ENCODE measurements at places on chromosomes 6 and 20.

GRCh38 chr6:31831350-31832215 lies 4.0 kb downstream of the HSPA1B start:
- no peak for DNase-seq

DNA sequence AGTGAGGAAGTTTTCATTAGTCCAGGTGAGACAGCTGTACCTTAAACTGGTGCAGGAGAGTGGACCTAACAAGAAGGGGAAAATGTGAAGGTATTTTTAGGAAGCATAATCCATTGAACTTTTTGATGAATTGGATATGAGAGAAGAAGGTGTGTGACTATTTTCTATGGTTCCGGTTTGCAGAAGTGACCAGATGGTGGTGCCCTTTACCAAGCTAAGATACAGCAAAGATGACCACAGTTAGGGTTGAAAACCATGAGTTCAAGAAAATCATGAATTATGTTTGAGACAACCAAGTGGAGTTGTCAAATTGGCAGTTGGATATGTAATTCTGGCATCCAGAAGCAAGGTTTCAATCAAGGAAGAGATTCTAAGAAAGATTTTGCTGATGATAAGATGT lies 61.9 kb upstream of the NRSN1 start:
- DNase-seq = no peak

DNA sequence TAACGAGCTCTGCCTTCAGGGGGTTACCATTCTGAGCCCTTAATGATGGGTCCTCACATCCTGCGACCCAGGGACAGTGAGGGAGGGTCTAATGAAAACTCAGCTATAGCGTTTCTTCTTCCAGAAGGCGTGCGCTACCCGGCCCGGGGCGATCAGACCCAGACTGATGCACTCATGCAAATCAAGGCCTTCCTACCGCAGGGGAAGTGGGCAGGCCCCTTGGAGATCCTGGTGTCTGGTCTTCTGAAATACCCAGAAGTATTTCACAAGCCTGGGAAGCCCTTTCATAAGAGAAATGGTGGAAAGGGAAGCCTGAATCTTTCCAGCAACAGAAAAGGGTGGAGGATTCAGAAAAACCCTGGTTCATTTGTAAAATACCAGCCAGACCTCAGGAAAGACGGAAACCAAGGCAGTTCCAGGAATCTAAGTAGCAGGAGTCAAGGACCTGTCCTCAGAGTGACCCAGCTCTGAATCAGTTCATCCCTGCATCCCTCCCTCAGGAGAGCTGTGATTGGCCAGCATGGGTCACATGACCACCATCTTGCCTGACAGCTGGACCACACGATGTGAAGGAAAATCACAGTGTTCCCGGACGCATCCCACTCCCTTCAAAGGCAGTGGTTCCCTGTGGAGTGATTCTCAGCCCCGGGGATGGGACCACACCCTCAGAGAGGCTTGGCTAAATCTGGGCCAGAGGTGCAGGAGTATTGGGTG lies 12.7 kb downstream of the BFSP1 start:
- no peak for DNase-seq

DNA sequence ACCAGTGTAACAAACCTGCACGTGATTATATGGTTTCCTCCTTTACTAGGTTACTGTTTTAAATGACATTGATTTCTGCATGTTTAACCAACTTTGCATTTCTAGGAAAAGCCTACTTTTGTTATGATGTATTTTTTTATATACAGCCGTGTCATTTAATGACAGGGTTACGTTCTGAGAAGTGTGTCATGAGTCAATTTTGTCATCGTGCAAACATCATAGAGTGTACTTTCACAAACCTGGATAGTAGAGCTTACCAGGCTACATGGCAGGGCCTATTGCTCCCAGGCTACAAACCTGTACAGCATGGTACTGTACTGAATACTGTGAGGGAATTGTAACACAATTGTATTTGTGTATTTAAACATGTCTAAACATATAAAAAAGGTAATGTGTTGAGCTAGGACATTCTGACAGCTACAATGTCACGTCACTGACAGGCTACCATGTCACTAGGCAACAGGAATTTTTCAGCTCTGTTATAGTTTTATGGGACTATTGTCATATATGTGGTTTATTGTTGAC lies 205.3 kb downstream of the PRL start:
- no peak for DNase-seq

GRCh38 chr6:79225717-79226599 lies 8.5 kb downstream of the HMGN3 start:
- no peak for DNase-seq

DNA sequence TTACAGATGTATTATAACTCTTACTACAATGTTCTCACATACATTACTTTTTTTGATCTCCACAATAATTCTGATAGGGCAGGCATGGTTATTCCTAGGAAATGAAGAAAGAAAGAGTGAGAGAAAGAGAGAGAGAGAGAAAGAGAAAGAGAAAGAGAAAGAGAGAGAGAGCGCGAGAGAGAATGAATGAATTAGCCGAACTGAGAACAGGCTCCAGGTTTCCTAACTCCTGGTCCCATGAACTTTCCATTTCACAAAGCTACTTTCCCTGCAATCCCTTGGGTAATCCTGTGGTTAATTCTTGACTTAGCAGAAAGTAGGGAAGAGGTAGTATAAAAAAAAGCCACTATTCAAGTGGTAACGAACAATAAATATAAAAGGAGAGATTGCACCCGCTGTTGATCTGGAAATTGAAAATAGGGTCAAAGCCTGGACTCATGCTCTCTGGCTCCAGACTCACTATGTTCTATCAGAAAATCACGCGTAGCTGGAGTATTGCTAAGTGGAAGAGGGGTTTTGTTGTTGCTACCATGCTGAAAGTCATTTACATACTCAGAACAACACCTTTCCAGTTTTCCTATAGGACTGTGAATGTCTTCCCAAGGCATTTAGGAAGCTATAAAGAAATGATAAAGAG lies 131.2 kb downstream of the CCDC170 start:
- no peak for DNase-seq

GRCh38 chr6:158751224-158751623 lies 67.9 kb downstream of the EZR start:
- DNase-seq = no peak

DNA sequence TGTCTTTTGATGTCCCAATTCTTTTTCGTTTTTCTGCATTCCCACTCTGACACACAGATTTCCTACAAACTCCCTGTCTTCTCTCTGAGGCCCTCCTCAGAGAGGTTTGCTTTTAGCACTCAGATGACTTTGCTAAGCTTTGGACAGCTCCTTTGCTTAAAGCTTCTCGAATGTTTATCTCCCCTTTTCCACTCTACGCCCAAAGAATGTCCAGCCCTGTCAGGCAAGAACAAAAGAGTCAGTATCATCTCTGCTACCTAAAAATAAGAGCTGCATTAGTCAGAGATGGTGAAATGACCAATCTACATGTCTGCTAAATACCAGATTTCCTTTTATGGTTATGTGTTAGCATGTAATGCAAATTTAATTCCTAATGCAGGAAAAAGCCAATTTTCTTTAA lies 56.8 kb downstream of the PREP start:
- no peak for DNase-seq

- DNase-seq = no peak
Measured at GRCh38 chr20:33284937-33285336, 1.9 kb downstream of the BPIFB1 start.

DNA sequence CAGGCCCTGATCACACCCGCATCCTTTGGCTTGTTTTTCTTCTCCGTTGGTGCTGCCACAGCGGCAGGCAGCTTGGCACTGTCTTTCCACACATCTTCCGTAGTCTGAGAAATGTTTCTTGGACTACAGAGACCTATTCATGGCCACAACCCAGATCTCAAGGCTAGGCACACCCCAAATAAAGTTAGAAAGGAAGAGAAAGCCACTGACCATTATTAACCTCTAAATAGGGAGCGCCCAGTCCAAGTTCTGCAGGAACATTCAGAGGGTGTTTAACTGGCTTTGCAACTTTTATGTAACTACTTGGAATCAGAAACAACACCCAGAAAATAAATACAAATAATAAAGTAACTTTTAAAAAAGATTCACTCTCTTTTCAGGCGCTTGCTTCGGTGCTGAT lies 124.8 kb upstream of the NEDD9 start:
- no peak for DNase-seq

- DNase-seq = no peak
Measured at GRCh38 chr6:110755411-110755834, 59.8 kb downstream of the CDK19 start.

- no peak for DNase-seq
Measured at GRCh38 chr6:53929041-53929820, 134.4 kb downstream of the LRRC1 start.

DNA sequence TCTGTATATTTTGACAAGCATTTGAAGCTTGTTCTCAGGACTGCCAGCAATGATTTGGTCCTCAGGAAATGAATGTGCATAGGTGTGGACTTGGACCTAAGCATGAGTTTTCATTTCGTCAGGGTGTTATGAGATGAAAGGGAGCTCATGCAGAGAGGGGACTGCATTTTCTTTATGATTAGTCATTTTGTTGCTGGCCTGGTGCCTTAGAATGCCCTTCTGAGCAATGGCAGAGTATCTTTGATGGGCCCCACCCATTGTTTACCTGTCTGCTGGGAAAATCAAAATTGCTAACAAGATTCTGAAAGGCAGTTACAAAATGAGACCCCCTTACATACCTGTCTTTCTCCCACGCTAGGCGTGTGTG lies 51.5 kb upstream of the MTHFD1L start:
- no peak for DNase-seq

DNA sequence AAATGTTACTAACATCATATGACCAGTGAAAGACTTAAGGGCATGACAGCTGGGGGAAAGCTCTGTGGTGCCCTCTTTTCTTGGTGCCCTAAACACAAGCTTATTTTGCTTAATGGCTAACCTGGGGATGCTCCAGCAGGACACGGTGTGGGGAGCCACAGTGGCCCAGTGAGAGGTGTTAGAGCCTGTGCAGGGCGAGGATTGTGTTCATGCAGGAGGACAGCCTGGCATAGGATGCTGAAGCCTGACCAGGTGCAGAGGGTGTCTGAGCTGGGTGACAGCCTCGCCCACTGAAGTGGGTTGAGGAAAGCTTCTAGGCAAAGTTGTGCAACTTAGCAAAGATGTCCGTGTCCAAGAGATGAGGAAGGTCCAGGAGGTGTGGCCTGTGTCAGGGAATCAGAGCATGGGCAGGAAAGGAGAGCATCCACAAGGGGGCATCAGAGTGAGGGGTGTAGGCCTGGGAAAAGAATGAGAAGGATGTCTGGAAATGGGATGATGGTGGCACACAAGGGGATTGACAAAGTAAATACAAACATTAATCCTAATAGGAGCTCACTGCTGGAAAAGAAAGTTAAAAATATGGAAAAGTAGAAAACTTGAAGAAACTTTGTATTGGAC lies 33.9 kb downstream of the SLC17A4 start:
- peak; percentile 16 for DNase-seq

GRCh38 chr6:107344383-107344782 lies 115.0 kb downstream of the PDSS2 start:
- DNase-seq = no peak

DNA sequence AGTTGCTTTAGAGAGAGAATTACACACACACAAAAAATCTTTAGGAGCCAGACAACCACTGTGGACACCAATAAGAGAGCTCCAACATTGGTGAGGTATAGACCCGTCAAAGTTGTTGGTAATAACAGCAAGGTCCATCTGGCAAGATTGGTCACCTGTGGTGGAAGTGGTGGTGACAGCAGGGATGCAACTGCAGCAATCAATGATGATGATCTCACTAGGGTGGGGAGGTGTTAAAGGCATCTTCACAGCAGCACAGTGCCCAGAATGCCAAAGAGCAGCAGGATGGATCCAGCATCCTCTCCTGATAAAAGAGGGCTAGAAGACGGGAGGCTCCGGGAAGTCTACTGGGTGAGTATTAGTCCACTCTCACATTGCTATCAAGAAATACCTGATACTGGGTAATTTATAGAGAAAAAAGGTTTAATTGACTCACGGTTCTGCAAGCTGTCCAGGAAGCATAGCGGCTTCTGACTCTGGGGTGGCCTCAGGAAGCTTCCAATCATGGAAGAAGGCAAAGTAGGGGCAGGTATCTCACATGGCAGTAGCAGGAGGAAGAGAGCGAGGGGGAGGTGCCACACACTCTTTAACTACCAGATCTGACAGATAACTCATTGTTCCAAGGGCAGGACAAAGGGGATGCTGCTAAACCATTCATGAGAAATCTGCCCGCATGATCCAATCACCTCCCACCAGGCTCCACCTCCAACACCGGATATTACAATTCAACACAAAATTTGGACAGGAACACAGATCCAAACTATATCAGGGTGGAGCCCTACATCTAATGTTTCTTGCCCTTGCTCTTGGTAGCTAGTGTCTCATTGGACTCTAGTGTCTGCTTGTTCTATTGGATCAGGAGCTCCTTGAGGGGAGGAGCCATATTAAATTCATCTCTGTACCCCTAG lies 48.9 kb downstream of the KLHL31 start:
- DNase-seq = no peak

- DNase-seq = peak; percentile 48
Measured at GRCh38 chr6:110944681-110945151, 13.8 kb upstream of the GTF3C6 start.

DNA sequence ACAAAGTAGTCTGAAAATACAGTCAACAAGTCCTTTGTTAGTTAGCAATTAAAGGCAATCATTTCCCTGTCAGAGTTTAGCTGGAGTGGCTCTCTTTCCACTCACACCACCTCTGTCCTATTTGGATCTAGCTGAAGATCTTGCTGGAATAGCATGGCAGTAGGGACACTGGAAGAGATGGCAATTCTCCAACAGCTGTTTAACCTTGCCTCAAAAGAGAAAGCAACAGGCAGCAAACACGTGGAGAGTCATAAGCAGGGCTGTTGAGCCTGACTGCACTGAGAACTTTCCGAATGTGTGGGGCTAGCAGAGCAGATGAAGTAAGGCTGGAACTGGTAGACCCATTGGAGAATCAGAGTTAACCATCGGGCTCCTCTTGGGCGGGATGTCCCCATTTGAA lies 38.0 kb upstream of the PRSS35 start:
- no peak for DNase-seq

DNA sequence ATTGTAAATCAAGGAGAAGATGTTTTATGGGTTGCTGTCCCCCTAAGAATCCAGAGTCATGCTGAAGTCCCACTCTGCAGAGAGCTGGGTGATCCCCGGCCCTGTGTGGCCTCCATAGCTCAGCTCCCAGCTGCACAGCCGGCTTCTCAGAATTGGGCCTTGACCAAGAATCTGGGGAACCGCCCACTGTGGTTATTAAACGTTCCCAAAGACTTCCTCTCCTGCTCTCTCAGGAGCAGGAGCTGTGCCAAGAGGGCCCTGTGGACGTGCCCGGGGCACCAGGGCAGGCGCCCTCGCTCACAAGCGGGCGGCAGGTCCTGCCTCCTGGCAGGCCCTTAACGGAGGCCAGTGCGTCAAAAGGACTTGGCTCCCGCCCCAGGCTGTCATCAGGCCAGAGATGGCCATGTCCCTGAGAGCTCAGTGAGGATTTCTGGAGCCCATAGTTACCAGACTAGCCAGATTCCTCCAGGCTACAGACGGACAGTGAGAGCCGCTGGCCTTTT lies 30.4 kb downstream of the ZC3H12D start:
- no peak for DNase-seq

Measured in stimulated activated naive CD4-positive, alpha-beta T cell treated with Interleukin-2 at 50 U/mL for 16 hours (primary cell).